ENCODE measurements at places on chromosomes 13 and 19.

DNA sequence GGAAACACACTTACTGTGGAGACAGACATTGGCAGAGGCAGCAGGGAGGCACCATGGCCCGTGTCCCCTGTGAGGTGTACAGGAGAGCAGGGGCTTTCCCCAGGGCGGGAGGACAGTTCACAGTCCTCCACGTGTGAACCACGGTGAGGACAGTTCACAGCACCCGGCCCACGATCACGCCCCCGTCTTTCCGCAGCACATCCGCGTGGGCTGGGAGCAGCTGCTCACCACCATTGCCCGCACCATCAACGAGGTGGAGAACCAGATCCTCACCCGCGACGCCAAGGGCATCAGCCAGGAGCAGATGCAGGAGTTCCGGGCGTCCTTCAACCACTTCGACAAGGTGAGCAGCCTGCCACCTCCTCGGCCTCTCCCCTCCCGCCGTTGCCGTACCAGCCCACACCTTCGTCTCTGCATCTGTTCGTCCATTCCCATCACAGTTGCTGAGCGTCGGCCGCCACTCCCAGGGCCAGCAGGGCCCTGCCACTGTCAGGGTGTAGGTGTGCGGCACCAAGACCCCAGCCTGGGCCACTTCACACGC, 17.4 kb downstream of the CAPN12 start:
- DNase-seq, result no peak

GRCh38 chr13:99749271-99750019, 222.1 kb downstream of the ZIC5 start:
- DNase-seq, result no peak

DNA sequence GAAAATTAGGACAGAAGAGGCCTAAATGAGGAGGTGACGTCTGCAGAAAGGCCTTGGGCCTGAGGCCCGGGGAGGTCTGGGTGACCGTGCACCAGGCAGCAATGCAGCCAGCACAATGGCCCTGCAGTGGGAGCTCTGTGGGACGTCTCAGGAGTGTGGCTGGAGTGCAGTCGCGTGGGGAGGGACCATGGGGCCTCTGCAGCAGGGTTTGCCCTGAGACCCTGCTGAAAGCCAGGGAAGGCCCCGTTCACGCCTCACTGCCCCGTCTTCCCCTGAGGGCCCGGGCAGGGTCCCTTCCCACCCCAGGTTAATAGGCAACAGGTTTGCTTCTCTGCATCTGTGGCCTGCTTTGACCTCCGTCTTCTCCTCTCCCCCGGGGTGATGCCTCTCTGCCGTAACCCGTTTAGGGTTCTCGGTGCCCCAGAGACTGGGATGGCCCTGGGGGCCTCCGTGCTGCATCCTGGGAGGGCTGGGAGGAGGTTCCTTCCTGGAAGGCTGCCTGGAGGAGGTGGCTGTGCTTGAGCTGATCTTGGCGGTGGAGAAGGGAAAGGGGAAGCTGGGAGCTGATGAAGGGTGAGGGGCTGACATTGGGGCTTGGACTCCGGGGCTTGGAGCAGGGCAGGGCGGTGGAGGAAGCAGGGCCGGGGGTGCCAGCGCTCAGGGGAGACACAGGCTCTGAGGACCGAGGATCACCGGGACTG, 9.7 kb downstream of the PALM start:
- DNase-seq, result no peak

DNA sequence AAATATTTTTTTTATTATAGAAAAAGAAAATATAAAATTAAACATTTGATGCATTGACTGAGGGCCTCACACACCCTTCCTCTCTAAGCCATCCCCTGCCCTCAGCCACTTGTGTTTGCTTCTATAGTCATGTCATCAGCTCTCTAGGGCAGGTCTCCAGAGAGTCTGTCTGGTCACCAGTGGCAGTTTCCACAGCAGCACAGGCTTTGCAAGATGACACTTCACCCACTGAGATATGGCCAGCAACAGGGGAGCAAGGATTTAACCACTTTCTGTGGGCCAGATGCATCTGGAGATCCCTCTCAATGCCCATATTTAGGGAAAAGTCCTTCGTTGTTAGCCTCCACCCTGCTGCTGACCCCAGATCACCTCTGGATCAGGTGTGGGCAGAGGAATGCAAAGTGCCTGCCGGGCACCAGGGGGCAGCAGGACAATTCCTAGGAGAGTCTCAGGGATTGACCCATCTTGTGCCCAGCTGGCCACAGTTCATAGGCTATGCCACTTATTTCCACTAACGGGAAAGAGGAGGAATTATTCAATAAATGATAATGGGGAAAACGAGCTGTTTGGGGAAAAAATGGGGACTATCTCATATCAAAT, 4.8 kb downstream of the ABCC4 start:
- peak; percentile 66 for DNase-seq

GRCh38 chr19:43438291-43439031, 23.8 kb downstream of the TEX101 start:
- peak; percentile 47 for DNase-seq

DNA sequence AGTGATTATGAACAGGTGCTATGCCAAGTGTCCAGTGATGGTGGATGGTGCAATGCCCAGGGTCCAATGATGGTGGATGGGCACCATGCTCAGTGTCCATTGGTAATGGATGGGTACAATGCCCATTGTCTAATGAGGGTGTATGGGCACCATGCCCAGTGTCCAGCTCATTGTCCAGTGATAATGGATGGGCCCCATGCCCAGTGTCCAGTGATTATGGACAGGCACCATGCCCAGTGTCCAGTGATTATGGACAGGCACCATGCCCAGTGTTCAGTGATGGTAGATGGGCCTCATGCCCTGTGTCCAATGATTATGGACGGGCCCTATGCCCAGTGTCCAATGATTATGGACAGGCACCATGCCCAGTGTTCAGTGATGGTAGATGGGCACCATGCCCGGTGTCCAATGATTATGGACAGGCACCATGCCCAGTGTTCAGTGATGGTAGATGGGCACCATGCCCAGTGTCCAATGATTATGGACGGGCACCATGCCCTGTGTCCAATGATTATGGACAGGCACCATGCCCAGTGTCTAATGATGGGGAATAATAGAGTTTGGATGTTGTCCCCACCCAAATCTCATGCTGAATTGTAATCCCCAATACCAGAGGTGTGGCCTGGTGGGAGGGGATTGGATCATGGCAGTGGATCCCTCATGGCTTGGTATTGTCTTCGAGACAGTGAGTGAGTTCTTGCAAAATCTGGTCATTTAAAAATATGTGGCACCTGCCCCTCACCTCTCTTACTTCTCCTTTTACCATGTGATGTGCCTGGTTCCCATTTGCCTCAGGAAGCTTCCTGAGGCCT, 87.8 kb downstream of the ANKRD10 start:
- no peak for DNase-seq

GRCh38 chr19:11338569-11339253, 746 bp downstream of the RAB3D start:
- DNase-seq, result no peak

- no peak for DNase-seq
Observed at GRCh38 chr13:40755082-40755700, 15.8 kb downstream of the MRPS31 start.

GRCh38 chr19:38401148-38401547, 1.7 kb upstream of the FAM98C start:
- no peak for DNase-seq

DNA sequence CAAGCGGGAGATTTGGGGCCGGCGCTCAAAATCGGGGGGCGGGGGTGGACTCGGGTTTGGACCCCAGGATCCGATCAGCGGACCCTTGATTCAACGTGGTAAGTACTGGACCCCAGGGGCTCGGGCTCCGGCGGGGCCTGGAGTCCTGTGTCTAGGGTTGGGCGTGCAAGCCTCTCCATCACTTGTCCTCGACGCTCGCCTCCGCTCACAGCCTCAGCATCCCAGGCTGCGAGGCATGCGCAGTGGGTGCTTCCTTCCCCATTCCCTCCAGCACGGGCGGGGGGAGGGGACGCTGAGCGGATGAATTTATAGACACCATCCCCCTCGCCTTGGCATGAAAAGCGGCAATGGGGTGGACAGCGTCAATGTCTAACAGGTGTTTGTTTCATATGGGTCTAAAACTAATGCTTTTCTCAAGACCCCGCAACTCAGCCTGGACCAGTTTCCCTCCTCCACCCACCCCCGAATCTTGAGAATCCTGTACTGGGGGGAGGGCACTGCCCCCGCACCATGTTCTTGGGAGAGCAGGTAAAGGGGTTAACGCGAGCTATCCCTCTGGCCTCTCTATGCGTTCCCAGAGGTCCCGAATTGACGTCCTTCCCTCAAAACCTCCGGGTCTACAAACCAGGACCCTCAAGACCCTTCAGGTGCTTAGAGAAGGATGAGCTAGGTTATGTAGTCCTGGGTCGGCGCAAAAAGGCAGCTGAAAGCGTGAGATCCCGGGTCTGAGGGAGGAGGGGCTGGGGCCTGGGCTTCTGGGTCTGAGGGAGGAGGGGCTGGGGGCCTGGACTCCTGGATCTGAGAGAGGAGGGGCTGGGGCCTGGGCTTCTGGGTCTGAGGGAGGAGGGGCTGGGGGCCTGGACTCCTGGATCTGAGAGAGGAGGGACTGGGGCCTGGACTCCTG, 579 bp downstream of the CPT1C start:
- peak; percentile 50 for DNase-seq

DNA sequence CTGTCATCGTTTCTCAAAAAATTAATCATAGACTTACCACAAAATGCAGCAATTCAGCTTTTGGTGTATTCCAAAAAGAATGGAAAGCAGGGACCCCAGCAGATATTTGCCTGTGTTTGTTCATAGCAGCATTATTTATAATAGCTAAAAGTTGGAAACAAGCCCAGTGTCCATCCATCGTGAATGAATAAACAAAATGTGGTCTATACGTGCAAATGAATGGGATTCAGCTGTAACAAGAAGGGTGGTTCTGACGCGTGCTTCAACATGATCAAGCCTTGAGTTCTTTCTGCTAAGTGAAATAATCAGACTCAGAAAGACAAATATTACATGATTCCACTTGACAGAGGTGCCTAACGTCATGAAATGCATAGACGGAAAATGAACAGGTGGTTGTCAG, 36.4 kb downstream of the PSG11 start:
- DNase-seq, result no peak

GRCh38 chr19:45947926-45948325, 25.7 kb downstream of the NOVA2 start:
- DNase-seq, result no peak

DNA sequence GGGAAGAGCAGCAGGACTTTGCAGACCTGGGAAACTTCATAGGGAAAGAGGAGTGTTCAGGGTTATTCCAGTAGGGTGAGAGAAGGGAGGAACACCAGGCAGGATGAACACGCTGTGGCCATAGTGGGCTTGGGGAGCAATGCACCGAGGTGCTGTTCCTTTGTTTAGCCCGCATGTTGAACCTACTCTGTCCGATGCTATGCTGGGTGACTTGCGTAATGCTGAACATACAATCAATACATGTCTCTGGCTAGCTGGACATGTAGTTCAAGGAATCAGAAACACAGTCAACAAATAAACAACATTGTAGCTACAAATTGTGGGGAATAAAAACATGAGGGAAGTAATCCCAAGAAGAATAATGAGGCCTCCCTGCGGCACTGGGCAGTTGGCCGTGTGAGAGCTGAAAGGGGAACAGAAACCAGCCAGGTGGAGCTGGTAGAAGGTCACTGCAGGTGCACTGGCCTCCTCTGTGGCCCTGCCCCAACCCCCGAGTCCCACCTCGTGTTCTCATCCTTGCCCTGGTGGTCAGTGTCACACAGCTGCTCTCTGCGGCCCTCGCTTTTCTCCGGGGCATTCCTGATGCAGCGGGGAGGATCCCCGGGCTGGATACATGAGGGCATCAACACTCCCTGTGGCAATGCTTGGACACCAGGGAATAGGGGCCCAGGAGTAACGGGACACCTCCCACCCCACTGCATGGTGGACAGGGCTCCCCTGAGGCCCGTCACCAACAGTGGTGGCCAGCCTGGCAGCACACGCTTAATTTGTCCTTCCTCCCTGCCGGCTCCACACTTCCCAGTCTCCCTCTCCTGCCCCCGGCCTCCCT, 36.9 kb upstream of the TUBGCP3 start:
- no peak for DNase-seq

DNA sequence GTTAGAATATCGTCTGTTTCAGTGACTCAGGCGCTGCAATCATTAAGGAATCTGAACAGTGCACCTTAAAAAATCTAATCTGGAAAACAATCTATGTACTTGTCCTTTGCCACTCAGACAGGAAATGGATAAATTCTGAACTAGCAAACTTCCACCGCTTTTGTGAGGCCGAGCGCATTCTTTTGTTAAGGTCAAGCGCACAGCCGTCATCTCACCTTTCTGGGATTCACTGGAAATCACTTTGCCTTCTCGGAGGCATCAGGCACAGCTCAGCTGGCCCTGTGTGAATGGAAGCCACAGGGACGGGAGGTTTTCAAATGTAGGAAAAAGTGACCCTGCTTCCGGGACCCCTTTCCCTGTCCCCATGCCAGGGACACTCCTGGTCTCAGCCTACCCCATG, 28.2 kb upstream of the SPACA7 start:
- no peak for DNase-seq

DNA sequence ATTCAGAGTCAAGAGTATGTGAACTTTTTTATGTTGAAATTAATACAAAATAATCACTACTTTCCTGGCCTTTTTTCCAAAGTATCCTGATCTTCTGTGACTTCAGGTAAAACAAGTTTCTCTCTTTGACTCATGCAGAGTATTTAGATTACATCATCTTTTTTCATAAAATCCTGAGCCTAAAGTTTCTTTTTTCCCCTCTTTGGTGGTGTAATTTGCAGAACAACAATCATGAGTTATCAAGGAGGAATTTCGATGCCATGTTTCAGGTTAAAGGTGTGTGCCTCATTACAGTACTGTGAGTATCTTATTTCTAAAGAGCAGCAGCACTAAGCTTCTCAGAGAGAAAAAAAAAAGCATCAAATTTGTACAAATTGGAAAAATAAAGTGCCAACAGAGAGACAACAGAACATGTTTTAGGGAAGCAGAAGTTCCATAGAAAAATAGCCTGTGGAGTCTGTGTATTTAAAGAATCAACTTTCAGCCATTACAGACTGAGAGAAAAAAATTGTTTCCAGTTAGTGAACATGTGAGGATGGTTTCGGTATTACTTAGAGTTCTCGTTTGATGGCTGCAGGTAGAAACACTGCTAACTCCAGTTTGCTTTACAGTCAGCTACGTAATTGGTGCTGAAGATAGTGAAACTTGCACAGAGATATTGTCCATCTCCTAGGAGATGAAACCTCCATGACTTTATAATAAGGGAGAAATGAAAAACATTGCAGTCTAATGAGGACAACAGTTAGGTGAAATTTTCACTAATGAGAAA, 78.1 kb upstream of the PCDH9 start:
- no peak for DNase-seq

DNA sequence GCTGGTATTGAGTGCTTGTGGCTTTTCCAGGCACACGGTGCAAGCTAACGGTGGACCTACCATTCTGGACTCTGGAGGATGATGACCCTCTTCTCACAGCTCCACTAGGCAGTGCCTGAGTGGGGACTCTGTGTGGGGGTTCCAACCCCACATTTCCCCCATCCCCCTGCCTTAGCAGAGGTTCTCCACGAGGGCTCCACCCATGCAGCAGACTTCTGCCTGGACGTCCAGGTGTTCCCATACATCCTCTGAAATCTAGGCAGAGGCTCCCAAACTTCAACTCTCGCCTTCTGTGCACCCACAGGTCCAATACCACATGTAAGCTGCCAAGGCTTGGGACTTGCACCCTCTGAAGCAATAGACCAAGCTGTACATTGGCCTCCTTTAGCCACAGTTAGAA, 25.3 kb upstream of the ZSCAN18 start:
- no peak for DNase-seq

- no peak for DNase-seq
Observed at GRCh38 chr13:110853235-110853721, 61.6 kb downstream of the ANKRD10 start.
